Cortex of kidney (tissue), 1 donor: ENCODE measurements at places on chromosomes 11 and 22.

DNA sequence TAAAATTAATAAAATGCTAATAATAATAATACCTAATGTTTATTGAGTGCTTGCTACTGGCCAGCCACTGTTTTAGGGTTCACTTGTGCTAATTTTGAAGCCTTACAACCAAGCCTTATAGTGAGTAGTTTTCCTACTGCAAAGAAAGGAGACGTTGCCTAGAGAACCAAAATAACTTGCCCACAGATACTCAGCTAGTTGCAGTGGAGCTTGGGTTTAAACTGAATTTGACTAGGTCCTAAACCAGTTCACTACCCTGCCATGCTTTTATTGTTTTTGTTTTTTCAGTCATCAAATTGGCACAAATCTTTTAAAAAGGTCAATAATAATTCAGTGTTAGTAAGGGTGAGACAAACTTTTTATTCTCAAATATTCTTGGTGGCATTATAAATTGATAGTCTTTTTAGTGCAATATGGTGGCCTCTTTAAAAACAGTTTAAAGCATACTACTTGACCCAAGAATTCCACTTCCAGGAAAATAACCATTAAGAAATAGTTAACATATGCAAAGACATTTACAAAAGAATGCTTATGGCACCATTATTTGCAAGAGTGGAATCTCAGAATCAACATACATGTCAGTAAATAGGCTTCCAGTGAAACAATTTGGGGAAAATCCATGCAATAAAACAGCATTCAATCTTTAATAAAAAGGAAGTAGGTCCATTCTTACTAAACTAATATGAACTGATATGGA is 90.2 kb downstream of the OPCML start:
- no peak for DNase-seq

DNA sequence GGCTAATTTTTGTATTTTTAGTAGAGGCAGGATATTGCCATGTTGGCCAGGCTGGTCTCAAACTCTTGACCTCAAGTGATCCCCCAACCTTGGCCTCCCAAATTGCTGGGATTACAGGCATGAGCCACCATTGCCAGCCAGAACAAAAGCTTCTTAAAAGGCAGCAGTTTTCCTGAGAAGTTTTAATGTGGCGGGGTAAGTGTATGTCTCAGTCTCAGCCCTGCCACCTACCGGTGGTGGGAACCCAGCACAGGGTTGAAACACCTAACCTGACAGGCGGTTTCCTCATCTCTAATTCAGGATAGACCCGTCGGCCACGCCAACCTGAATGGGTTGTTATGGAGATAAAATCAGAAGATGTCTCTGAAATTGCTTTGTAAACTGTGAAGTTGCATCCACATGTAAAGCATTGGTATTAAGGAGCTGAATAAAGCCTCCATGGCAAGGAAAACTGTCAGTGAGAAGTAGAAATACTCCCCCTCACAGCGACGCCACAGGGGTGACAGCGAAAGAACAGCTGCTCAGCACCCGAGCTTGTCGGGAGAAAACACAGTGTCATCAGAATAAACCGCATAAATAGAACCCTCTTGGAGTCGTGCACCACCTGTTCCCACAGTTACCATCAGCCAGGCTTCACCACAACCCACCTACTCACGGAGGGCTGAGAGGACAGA is 165.9 kb upstream of the NCAM1 start:
- DNase-seq: no peak

- no peak for DNase-seq
These were observed 1.4 kb downstream of the TMX2 start for GRCh38 chr11:57713835-57714234.

GRCh38 chr11:115996808-115997188 is 492.6 kb upstream of the CADM1 start:
- no peak for DNase-seq

DNA sequence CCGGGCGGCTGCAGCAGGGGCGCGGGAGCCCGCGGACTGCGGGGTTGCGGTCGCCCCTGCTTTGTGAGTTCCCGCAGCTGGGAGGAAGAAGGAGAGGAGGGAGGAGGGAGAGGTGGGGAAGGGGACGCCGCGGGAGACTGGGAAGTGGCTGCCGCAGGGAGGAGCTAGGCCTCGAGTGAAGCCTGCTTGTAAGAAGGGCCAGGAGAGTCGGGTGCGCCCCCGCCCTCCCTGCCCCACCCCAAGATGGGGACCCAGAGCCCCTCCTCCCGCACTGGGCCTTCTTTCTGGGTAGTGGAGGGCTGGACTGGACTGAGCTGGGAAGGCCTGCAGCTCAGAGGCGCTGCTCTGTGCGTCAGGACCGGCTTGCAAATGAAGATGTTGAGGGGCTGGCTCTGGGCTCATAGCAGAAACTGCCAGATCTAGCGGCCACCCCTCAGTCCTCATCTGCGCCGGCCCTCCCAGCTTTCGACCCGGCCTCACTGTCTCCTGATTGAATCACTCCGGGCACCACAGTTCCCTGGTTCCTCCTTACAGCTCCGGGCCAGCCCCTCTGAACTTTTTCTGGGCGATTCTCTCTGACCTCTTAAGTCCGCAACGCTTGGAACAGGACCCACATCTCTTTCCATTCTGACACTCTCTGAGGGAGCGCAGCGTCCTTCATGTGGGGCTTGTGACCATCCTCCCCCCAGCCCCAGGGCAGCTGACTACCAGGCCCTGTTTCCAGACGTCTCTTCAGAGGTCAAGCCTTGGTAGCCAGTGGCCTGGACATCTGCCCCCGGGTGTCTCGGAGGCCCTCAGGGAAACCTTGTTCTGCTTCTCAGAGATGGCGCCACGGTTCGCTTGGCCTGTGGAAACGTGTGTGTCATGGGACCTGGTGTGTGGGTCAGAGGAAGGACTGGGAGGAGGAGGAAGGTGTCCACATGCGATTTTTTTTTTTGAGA is 21.9 kb downstream of the SERPINH1 start:
- no peak for DNase-seq

GRCh38 chr11:128188346-128189004 is 398.9 kb downstream of the ETS1 start:
- no peak for DNase-seq
